ENCODE measurements at places on chromosomes 3 and 15.

GRCh38 chr3:162019817-162020216 lies 523.2 kb downstream of the OTOL1 start:
- DNase-seq = no peak

GRCh38 chr3:125119752-125120378 lies 64.1 kb upstream of the HEG1 start:
- no peak for DNase-seq

DNA sequence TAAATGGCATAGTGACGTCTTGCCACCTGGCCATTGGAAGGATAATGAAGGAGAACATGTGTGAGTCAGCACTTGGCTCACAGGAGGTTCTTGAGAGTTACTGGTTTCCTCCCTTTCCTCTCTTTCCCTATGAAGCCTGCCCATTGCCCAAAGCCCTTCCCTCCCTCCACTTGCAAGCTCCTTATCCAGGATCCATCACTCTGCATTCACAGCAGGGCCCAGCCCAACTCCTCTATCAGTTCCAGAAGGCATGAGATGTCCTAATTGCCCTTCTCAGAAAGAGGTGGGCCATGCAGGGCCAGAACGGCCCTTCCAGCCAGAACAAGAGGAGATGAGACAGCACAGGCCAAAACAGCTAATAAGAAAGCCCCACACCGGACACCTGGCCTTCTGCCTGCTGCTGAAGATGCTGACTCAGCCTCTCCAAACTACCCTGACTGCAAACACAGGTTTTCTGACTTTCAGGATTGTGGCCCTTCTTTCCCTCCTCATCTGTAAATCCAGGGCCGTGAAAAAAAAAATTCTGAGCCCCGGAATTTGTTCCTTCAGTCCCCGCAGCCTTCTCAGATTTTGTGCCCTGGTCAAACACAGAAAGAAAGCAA lies 29.7 kb downstream of the HAPLN3 start:
- DNase-seq = no peak

DNA sequence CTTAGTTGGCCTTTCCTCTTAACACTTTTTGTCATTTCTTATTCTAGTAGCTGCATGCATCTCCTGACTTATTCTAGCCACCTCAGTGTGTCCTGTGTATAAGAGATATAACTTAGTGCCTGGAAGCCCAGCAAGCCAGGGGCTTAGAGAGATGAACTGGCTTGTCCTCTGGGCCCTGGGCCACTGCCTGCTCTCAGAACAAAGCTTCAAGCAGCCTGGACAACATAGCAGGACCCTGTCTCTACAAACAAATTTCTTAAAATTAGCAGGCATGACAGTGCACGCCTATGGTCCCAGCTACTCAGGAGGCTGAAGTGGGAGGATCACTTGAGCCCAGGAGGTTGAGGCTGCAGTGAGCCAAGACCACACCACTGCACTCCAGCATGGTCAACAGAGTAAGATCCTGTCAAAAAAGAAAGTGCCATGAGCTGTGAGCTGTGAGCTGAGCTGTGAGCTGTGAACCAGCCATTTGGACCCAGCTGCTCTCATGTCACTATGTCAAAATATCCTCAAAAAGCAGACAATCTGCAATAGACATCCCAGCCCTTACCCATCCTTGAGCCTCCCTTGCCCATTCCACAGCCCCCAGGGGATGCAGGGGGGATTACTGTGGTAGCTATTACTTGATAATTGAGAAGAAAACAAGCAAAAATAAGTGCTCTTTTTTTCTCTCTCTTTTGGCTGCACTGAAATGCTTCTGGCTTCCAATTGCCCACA lies 174.5 kb downstream of the OPA1 start:
- no peak for DNase-seq

- DNase-seq = no peak
These were observed 101.8 kb downstream of the RPLP1 start for GRCh38 chr15:69554279-69554961.

GRCh38 chr3:99313485-99313884 lies 324.9 kb upstream of the COL8A1 start:
- no peak for DNase-seq

- no peak for DNase-seq
These were observed 488 bp downstream of the THSD4 start for GRCh38 chr15:71115567-71116351.

DNA sequence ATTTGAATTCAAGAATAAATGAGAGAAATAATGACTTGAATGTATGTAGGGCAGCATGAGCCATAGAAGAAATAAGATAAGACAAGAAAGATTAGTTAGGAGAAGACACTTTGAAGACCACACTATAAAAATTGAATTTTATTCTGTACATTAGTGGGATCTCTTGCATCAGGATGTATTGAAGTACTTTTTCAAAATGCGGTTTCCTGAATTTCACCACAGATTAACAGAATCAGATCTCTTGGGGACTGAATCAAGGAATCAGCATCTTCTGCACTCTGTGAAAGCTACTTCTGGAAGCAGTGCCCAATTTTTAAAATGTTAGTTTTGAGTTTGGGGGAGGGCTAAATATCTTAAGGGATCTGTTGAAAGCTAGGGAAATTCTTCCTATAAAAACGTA lies 763.9 kb upstream of the GOLIM4 start:
- no peak for DNase-seq

DNA sequence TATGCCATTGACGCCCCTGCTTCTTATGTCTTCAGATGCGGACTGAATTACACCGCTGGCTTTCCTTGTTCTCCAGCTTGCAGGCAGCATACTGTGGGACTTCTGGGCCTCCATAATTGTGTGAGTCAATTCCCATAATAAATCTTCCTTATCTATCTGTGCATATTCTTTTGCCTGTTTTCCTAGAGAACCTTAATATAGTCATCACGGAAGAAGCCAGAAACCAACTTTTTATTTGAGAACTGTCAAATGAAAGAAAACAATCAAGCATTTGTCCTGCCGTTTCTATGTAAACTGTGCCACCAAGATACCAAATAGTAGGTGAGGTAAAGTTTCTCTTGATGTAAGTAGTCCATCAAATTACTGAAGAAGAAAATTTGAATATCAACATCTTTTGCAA lies 51.8 kb upstream of the B3GALNT1 start:
- no peak for DNase-seq

DNA sequence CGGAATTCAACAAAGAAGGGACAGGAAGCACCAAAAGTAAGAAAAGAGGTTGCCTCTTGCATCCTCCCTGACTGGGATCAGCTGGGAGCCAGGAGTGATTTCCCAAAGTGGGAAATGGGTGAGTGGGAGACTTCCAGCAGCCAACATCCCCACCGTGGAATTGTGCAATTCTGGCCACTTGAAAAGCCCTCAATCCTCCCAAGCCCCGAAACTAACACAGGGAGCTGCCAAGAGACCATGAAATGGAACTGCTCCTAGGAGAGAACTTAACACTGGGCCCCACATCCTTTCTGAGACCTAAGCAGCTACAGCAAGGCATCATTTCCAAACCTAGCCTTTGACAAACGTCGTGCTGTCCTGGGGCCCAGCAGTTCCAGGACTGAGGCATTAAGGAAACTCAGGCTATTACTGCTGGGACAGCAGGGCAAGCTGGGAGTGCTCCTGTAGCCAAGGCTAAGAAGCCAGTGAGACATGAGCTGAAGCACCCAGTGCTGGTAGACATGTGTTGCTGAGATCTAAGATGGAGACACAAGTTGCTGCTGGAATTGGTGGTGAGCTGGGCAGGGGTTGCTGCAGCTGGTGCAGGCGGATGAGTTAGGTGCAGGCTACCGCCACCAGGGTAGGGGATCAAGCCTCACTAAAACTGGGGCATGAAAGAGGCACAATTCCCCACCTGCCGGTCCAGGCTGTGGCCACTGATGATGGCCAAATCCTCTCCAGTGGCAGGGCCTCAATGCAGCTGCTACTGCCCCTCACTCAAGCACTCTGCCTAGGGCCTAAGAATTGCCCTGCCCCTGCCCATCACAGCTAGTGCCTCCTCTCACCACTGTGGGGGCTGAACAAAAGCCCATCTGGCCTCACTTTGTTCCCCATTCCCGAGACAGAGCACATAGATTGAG lies 43.9 kb downstream of the ALDH1A2 start:
- no peak for DNase-seq

GRCh38 chr15:73681856-73682599 lies 2.2 kb upstream of the CD276 start:
- no peak for DNase-seq

DNA sequence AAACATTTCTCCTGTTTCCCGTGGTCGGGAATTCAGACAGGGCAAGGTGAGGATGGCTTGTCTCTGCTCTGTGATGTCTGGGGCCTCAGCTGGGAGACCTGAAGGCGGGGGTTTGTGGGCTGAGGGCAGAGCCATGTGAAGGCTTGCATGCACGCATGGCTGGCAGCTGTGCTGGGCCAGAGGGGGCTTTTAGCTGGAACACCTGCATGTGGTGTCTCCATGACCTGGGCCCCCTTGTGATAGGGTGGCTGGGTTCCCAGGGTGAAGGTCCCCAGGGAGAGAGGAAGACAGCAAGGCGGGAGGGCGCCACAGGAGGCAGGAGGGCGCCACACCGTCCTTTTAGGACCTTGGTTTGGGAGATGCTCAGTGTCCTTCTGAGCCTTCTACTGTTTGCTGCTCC lies 101.6 kb upstream of the PRR23E start:
- no peak for DNase-seq

DNA sequence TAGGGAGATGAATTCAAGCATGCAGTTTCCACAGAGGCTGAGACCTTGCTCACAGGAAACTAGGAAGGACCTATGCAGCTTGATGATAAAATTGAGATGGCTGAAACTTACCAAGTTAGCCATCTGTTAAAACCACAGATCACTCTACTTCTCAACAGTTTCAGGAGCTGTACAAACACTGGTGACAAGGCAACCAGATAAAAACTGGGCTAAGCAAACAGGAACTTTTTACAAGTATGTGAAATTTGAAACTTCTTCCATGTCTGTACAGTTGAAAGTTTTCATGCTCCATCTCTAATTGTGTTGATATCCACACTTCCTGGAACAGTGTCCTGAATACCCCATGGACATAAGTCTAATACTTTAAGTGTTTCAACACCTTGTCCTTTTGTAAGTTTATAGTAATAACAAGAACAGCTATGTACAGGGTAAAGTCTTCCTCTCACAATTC lies 78.2 kb downstream of the FAIM start:
- no peak for DNase-seq

DNA sequence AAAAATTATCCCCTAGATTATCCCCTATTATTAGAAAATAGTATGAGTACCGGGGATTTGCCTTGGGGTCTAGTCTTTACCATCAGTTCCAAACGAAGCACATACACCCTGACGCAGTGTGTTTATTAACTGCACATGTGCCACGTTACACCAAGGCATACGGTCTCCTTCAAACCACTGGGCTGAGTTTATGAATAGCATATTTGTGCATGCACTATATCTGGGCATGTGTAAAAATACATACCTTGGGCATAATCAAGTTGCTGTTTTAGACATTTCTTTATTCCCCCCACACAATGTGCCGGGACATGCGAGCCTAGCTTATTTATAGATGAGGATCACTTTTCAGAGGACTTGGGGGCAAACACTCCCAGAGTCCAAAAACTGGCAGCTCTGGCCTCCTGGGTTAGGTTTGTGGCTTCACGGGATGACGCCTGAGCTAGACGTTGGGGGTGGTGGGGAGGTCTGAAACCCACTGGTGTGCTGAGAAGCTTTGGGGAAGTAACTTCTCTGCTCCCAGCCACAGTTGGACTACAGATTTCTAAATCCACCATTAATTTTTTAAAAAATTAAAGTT lies 16.2 kb downstream of the IGDCC4 start:
- DNase-seq = no peak

DNA sequence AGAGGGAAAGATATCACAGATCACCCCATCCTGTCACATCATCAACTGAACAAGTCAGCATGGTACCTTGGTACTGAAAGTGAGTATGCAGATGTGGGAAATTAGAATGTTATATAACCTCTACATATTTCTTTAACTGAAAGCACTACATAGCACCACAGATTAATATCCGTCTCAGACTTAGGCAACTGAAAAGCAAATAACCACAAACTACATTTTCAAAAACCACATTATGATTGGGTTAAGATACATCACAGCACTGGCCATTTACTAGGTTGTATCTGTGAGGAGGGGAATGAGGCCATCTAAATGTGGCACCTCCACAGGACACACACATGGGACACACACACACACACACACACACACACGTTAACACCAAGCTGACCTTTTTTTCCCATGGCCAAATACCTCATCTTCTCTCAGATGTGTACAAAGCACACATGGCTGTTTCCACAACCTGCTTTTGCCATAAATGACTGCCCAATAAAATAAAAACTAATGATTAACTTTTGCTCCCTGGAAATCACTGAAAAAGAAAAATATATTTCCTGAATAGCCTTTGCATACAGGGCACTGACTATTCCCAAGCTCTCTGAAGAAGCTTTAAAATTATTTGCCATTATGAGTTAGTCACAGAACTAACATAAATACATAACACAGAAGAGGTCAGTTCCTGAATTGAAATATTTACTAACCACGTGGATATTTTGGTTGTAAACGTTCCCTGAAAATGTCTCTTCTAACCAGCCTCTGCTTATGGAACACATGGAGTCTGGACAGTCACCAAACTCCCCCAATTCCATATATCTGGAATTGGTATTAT lies 60.1 kb downstream of the SUMF1 start:
- DNase-seq = no peak

GRCh38 chr3:50633230-50633790 lies 16.4 kb downstream of the MAPKAPK3 start:
- DNase-seq = no peak

- no peak for DNase-seq
These were observed 39.3 kb upstream of the GATA2 start for GRCh38 chr3:128532012-128532983.

- no peak for DNase-seq
These were observed 141.4 kb downstream of the RBPMS2 start for GRCh38 chr15:64634027-64634426.

- DNase-seq = no peak
These were observed 184.2 kb upstream of the STAC start for GRCh38 chr3:36196058-36196457.

GRCh38 chr3:104989878-104990277 lies 376.8 kb upstream of the ALCAM start:
- no peak for DNase-seq

- DNase-seq = no peak
These were observed 94.6 kb downstream of the ITPR1 start for GRCh38 chr3:4587838-4588105.

GRCh38 chr15:83112956-83113299 lies 5.5 kb downstream of the TM6SF1 start:
- no peak for DNase-seq

DNA sequence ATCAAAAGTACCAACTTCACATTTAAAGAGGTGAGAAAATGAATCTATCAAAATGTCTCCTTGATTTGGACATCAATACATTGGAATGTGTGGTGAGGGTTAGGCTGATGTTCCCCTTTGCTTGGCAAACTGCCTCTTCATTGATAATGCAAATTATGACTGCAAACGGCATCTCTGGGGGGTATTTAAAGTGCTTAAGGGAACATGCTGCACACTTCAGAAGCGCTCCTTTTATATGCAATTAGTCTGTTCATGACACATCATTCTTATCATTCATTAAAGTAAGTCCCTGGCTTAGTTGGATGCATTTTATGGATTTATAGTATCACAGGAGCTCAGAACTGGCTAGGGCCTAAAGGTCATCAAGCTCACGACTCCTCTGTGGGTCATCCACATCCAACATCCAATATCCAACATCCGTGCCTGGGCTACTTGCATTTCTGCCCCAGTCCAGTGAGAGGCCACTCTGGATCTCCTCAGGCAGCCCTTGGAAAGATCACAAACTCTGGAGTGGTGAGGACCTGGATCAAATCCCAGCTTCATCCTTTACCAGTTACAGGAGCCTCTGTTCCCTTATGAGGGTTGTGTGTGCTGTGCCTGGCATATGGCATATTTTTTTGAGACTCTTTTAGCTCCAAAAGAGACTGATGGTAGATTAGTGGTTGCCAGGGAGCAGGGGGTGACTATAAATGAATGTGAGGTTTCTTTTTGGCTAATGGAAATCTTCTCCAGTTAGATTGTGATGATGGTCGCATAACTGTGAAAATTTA lies 136.8 kb upstream of the FOXB1 start:
- no peak for DNase-seq
